ENCODE measurements at places on chromosomes 1 and 21. TPM values are rescaled to one million over a fixed set of nuclear protein-coding genes. Genes with fewer than 3 reads are reported as not detected.

DNA sequence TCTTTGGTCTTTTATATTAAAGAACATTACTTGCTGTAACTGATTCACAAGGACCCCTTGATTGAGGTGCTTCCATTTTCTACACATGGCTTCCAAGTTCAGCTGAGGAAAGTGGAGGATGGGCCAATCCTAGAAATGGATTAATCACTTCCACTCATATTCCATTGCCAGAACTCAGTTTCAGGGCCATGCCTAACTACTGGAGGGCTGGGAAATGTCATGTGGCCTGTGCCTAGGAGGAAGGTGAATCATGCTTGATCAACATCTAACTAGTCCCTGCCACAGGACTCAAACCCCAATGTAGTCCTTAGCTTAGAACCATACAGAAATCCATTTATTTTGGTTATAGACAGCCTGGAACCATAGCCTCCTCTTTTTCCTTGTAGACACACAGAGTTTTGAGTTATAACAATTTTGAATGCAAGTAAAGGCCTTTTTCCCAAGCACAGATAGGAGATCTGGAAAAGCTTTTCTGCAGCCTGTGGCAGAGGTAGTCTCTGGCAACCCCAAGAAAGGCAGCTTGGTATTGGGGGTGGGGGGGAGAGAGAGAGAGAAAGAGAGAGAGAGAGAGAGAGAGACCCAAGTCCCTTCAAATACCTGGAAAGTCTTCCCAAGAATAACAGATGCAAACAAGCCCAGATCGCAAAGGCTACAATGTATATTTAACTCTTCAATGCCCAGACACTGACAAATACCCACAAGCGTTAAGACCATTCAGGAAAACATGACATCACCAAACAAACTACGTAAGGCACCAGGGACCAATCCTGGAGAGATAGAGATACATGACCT lies 12.5 kb downstream of the MAST2 start:
- no peak overlapping the region for H3K4me3 ChIP-seq
- H3K27me3 ChIP-seq: no peaks in the 10 kb centered on the region
- peak; percentile 71 for DNase-seq
- H3K4me1 ChIP-seq: peaks cover 9% of the 10 kb centered on the region
- peaks cover 6% of the 10 kb centered on the region for H3K36me3 ChIP-seq

DNA sequence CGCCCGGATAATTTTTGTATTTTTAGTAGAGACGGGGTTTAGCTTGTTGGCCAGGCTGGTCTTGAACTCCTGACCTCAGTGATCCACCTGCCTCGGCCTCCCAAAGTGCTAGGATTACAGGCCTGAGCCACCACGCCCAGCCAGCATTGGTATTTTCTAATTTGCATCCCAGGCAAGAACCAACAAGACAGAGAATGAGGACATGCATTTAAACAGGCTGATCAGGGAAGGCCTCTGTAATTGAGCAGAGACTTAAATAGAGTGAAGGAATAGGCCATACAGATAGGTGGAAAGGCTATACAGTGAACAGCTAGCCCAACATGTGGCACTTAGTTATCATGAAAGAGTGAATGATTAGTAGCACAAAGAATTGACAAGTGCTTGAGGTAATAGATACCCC lies 230.4 kb downstream of the SLC35F3 start:
- no peak overlapping the region for H3K27ac ChIP-seq
- peaks cover 14% of the 10 kb centered on the region for H3K4me1 ChIP-seq
- DNase-seq: no peak
- H3K27me3 ChIP-seq: no peaks in the 10 kb centered on the region
- no peak overlapping the region for H3K4me3 ChIP-seq

GRCh38 chr1:247857069-247857984 lies at the start of gene TRIM58:
TSS of gene TRIM58 (plus strand) at chr1:247857187. CDS start at chr1:247857247, 60 bp downstream.
- peak; percentile 96 for DNase-seq
- H3K4me3 ChIP-seq: peak within 1 kb of the TSS; percentile 72
- H3K4me1 ChIP-seq: peaks cover 26% of the 10 kb centered on the region
- no peaks in the 10 kb centered on the region for H3K27me3 ChIP-seq
- peak within 1 kb of the TSS; percentile 62 for H3K27ac ChIP-seq

The SPRR1A gene
- total RNA-seq: not detected

The VAMP3 gene
- 64.2 TPM for total RNA-seq
